ENCODE measurements at places on chromosomes 6 and 20.

GRCh38 chr20:56809668-56810067 lies 180.6 kb downstream of the TFAP2C start:
- DNase-seq = no peak

- DNase-seq = no peak
Measured at GRCh38 chr6:24313251-24314141, 44.4 kb downstream of the DCDC2 start.

GRCh38 chr6:69875715-69876114 lies 9.4 kb downstream of the COL19A1 start:
- no peak for DNase-seq

- no peak for DNase-seq
Measured at GRCh38 chr6:56486681-56487080, 156.0 kb downstream of the DST start.

- DNase-seq = no peak
Measured at GRCh38 chr6:69693762-69694161, 103.0 kb downstream of the LMBRD1 start.

- DNase-seq = no peak
Measured at GRCh38 chr20:18983796-18984195, 170.2 kb downstream of the SCP2D1 start.

- no peak for DNase-seq
Measured at GRCh38 chr20:39359981-39360620, 398.0 kb downstream of the DHX35 start.

DNA sequence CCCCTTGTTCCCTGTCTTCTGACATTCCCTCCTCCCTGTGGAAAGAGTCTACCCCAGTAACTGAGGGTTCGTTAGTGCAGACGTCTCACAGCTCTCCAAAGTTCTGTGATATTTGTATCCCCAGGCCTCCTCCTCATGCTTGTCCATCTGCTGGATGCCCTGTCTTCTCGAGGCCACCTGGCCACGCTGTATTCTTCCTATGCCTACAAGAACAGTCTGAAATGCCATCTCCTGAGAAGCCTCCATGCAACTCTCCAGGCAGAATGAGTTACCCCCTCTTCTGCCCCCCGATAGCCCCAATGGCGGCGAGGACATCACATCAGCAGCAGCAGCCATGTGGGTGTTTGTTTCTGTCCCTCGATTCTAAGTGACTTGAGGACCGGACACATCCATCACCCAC lies 9.3 kb downstream of the ULBP2 start:
- no peak for DNase-seq

DNA sequence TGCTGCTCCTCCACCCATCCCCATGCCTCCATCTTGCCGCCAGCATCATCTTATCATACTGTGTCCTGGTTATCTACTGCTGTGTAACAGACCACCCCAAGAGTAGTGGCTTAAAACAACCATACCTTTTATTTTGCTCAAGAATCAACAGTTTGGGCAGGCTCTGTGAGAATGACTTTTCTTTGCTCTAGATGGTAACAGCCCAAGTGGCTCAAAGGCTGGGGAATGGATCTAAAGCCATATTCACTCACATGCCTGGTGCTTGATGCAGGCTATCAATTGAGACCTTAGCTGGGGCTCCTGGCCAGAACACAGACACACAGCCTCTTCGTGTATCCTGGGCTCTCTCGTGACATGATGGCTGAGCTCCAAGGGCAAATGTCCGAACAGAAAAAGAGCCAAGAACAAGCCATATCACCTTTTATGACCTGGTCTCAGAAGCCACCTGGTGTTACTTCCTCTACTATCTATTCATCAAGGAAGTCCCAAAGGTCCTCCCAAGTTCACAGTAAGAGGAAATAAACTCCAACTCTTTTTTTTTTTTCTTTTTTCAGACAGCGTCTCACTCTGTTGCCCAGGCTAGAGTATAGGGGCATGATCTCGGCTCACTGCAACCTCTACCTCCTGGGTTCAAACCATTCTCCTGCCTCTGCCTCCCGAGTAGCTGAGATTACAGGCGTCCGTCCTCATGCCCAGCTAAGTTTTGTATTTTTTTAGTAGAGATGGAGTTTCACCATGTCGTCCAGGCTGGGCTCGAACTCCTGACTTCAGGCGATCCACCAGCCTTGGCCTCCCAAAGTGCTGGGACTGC lies 159.3 kb upstream of the JARID2 start:
- DNase-seq = no peak

DNA sequence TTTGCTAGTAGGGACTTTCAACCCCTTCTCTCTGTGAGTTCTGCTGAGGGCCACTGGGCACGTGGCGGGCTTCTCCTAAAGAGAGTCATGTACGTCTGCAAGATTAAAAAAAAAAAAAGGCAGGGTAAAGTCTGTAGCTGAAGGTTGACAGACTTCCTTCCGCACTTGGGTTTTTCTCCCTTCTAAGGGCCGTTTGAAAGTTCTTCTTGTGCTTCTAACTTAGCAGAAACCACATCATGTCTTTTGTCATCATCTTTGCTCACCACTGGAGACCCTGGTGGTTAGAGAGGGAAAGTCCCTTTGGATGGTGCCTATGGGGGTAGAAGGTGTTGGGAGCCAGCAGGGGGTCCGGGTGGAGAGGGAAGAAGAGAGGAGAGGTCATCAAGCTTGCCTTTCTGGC lies 31.4 kb downstream of the PRDM1 start:
- peak; percentile 71 for DNase-seq

- DNase-seq = no peak
Measured at GRCh38 chr20:61765081-61765870, 300.4 kb downstream of the TAF4 start.

GRCh38 chr6:8837343-8837742 lies 402.0 kb upstream of the SLC35B3 start:
- no peak for DNase-seq

DNA sequence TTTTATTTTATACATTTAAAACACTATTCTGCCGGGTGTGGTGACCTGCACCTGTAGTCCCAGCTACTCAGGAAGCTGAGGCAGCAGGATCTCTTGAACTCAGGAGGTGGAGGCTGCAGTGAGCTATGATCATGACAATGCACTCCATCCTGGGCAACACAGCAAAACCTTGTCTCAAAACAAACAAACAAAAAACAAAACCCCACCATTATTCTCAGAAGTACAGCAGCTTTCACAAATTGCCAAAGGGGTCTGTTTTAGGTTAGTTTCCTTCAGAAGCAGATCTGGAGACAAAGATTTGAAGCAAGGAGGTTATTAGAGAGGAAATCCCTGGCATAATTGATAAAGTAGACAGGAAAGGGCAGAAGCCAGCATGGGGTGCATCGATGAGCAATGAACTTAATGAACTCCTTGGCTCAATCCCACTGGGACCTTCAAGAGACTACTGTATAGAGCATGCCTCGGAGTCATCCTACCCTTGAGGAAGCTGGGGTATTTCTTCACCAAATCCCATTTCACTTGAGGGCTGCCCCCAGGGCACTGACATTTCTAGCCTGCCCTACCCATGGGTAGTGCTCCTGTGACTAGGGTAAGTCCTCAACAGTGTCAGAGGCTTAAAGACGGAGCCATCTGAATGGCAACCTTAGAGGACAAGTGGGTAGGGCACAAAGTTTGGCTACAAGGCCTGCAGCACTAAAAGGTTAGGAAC lies 43.2 kb upstream of the DDR1 start:
- DNase-seq = no peak

DNA sequence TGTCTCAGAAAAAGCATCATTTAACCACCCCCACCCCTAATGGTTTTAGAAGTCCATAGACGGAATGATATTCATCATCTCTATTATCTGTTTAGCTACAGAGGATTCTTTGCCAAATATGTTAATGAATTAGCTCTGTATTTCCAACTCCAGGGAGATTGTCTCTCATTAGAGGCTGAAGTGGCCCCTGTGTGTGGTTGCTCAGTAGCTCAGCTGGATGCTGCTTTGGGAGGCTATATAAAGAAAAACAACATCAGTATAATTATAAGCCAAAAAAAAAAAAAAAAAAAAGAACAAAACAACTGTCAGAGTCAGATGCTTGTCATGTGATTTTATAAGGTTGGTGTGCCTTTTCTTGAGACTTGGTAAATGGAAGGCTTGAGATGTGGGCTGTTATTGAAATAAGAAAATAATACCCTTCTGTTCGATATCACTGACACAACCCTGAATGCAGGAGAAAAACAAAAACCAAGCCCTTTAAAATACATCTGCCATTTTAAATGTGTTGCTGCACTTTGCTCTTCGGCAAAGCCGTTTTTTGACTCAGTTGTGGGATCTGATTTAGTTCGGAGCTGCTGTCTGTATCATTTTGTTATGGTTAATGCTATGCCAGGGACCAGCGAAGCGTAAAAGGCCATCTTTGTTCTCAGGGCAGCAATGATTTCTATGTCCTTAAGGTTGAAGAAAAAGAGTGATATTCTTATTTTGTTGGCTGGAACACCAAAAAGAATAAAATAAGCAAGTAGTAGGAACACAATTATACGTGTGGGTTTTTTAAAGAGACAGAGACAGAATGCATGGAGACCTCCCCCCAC lies 422.6 kb downstream of the QKI start:
- DNase-seq = no peak

- DNase-seq = no peak
Measured at GRCh38 chr6:119224095-119224701, 125.4 kb downstream of the MAN1A1 start.

DNA sequence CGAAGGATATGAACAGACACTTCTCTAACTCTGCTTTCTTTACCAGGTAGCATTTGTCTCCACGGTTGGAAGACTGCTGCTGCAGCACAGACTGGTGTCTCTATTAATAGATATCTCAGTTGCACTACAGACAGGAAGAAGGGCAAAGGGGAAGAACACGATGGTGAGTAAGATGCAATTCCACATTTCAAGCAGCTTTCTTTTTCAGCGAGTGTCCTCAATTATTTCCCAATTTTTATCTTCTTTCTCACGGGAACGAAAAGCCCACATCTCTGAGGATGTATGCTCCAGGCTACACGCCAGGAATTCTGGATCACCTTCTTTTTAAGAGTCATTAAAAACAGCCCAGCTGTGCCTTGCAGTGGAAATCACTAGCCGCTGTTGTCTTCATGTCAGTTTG lies 311.6 kb upstream of the ECI2 start:
- no peak for DNase-seq

- DNase-seq = no peak
Measured at GRCh38 chr20:51354191-51354768, 188.2 kb downstream of the NFATC2 start.

- no peak for DNase-seq
Measured at GRCh38 chr6:167305796-167306195, 14.7 kb downstream of the UNC93A start.

DNA sequence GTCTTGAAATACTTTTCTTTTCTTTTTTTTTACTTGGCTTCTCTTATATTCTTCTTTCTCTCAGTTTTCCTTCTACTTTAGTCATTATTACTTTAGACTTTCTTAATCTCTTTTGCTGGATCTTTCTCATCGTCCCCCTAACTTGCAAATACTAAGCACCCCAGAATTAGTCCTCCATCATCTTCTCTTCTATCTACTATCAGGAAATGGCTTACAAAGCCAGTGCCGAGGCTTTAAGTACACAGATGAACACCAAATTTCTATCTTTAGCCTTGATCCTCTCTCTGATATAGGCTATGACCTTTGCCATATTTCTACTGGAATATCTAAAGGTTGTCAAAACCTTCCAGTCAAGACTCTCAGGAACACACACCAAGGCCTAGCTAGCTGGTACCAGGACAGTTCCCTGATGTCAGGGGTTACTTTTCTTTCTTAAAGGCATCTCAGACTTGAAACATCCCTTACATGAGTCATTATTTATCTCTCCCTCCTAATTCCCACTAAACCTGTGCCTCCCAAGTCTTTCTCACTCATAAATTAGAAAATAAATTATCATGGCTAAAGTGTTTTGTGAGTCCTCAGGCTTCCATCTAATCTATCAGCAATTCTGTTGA lies 278.6 kb upstream of the TCF21 start:
- no peak for DNase-seq

DNA sequence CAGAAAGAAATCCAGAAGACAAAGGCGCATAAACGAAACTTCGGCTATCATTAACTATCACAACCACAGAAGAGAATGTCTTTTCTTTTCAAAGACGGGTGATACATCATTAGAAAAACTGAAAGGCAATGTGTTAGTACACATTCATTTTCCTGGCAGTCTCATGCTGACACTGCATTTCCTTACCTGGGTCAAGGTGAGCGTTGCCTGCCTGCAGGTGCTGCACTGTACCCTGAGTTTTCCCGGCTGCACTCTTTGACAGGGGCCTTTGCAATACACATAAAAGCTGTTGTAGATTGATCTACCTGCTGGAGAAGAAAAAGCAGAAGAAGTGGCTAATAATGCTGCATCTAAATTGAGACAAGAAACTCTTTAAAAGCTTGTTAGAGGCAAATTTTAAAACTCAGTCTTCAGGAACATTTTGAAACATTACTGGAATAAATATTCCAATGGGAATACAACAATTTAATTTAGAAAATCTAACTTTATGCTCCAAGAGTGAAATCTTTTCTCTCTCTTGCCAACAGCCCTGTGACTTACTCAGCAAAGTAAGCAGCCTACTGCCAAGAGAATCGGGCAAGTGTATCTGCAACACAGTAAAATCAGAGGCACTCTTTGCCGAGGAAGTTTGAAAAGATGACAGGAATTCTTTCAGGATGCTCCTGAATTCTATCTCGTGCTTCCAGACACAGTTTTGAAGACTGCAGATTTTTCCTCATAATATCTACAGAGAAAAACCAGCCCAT lies 526.4 kb downstream of the PRKN start:
- no peak for DNase-seq

- no peak for DNase-seq
Measured at GRCh38 chr6:47380251-47380650, 70.5 kb upstream of the TNFRSF21 start.

- DNase-seq = no peak
Measured at GRCh38 chr6:44086931-44087574, 40.2 kb downstream of the MRPL14 start.

DNA sequence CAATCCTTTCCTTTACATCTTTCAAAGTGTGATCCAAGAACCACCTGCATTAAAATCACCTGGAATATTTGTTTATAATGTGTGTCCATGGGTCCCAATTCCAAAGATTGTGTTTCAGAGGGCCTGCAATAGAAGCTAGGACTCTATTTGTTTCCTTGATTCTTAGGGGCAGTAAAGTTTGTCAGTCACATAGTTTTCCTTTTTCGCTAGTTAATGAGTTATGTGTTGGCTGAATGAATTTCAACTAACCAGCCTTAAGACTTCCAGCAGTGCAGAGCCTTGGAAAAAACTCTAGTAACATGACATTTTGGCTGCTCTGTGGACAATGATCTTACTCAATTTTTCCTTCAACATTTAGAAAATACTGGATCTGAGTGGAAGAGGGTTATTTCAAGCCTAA lies 11.3 kb downstream of the FAM217A start:
- no peak for DNase-seq

DNA sequence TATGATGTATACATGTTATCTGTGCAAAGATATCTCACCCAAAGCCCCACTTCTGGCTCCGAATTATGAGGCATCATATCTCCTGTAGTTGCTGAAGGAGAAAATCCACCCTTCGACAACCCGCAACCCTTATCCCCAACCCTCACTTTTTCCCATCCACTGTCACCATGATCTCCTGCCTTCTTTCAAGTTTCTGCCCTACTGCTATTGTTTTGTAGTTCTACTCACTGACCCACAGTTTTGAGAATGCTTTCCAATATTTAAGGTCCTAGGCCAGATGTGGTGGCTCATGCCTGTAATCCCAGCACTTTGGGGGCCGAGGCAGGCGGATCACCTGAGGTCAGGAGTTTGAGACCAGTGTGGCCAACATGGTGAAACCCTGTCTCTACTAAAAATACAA lies 22.2 kb downstream of the ADGRF1 start:
- DNase-seq = no peak

All from stimulated activated naive CD8-positive, alpha-beta T cell treated with anti-CD3 and anti-CD28 coated beads, Interleukin-15, amount 100 ng/mL, for 72 hours (primary cell).